ENCODE measurements at places on chromosomes 4 and X. TPM values are rescaled to one million over a fixed set of nuclear protein-coding genes. Genes with fewer than 3 reads are reported as not detected.
A peak's percentile ranks its signal among the peaks of the same experiment; 100 is the strongest.

The SPANXN4 gene
- not detected for total RNA-seq

The HMGN5 gene
- 1.5 TPM for total RNA-seq

The IQCM gene
- total RNA-seq, result not detected

The ZNF157 gene
- 0.61 TPM for total RNA-seq

The TMSB15C gene
- 5.0 TPM for total RNA-seq

The XKRX gene
- 0.14 TPM for total RNA-seq

The SLC7A11 gene
- total RNA-seq, result 9.1 TPM

The ARL9 gene
- not detected for total RNA-seq

The GDPD2 gene
- 0.17 TPM for total RNA-seq

The SLC10A4 gene
- total RNA-seq, result 0.39 TPM

The MAGEA2 gene
- not detected for total RNA-seq

The CSN1S1 gene
- total RNA-seq, result not detected

The TMEM271 gene
- not detected for total RNA-seq

The FAM9C gene
- not detected for total RNA-seq

The GAGE1 gene
- total RNA-seq, result not detected

GRCh38 chrX:11998944-11999343 is 139.3 kb upstream of the FRMPD4 start:
- DNase-seq, result no peak
- H3K27ac ChIP-seq, result no peak overlapping the region
- H3K27me3 ChIP-seq, result no peaks in the 10 kb centered on the region
- no peak overlapping the region for H3K4me3 ChIP-seq
- H3K36me3 ChIP-seq, result no peaks in the 10 kb centered on the region

DNA sequence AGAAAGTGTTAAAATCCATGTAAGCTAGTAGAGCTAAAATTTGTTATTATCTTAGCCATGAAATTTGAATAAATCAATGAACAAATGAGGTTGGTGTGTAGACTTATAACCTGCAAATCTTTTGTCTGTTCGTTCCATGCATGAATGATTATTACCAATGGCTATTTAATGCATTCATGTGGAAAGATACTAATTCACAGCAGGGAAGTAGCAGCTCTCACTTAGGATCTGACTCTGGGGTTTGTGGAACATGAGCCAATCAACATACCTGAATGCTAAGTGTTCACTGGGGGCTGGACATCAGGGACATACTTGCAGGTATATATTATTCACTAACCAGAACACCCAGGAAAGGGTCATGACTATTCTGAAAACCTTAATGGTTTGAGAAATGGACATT is 444.1 kb downstream of the STIM2 start:
- no peak overlapping the region for H3K4me3 ChIP-seq
- peaks cover 6% of the 10 kb centered on the region for H3K27me3 ChIP-seq
- H3K27ac ChIP-seq, result no peak overlapping the region
- H3K4me1 ChIP-seq, result no peaks in the 10 kb centered on the region
- no peak for DNase-seq

DNA sequence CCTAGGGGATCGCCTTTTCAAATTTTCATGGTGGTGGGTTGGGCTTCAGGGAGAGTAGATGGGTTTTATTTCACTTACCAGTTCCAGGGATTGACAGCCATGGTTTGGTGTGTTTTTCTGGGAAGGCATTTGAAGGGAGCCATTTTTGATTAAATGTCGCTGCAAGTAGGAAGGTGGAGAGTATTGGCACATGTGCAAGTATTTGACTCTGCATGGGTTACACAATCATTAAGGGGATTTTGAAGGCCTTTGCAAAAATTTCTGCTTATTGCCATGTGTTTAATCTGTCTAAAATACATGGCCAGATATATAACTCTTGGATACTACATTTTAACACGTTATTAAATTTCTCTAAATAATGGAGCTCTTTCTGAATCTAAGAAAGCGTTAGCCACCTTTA is 55.1 kb downstream of the GPAT3 start:
- H3K36me3 ChIP-seq, result no peaks in the 10 kb centered on the region
- no peak for DNase-seq
- no peak overlapping the region for H3K27ac ChIP-seq
- H3K27me3 ChIP-seq, result no peaks in the 10 kb centered on the region
- H3K4me1 ChIP-seq, result no peaks in the 10 kb centered on the region
- H3K4me3 ChIP-seq, result no peak overlapping the region

DNA sequence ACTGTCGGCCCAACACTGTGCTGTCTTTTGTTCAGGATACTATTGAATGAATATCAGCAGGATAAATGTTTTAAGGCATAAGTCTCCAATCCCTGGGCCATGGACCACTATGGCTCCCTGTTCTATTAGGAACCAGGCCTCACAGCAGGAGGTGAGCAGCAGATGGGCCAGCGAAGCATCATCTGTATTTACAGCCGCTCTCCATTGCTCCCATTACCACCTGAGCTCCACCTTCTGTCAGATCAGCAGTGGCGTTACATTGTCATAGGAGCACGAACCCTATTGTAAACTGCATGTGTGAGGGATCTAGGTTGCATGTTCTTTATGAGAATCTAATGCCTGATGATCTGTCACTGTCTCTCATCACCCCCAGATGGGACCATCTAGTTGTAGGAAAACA is 3.7 kb upstream of the APLN start:
- no peaks in the 10 kb centered on the region for H3K4me1 ChIP-seq
- DNase-seq, result no peak
- H3K36me3 ChIP-seq, result no peaks in the 10 kb centered on the region
- no peak overlapping the region for H3K27ac ChIP-seq
- no peaks in the 10 kb centered on the region for H3K27me3 ChIP-seq

DNA sequence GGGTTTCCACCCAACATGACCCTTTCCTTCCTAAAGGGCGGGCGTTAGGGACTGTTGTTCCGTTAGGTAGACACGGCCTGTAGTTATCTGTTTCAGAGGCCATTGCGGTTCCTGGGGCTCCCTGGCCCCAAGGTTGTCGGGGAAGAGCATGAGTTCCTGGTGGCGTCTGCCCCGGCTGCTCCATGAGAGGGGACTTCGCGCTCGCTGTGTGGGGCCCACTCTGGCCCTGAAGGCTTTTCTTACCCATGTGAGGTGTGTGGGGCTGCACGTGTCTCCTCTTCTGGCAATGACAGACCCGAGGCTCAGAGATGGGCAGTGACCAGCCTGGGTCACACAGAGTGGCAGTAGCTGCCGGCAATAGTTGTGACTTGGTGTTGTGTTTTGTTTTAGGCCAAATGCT is 9.1 kb downstream of the TADA2B start:
- H3K4me3 ChIP-seq, result no peak overlapping the region
- DNase-seq, result no peak
- H3K27ac ChIP-seq, result no peak overlapping the region
- H3K36me3 ChIP-seq, result peaks cover 7% of the 10 kb centered on the region

- H3K4me1 ChIP-seq, result peaks cover 20% of the 10 kb centered on the region
- no peaks in the 10 kb centered on the region for H3K27me3 ChIP-seq
- DNase-seq, result no peak
- H3K27ac ChIP-seq, result no peak overlapping the region
- peaks cover 1% of the 10 kb centered on the region for H3K36me3 ChIP-seq
Observed at GRCh38 chrX:130184857-130185256, 13.1 kb downstream of the RAB33A start.

DNA sequence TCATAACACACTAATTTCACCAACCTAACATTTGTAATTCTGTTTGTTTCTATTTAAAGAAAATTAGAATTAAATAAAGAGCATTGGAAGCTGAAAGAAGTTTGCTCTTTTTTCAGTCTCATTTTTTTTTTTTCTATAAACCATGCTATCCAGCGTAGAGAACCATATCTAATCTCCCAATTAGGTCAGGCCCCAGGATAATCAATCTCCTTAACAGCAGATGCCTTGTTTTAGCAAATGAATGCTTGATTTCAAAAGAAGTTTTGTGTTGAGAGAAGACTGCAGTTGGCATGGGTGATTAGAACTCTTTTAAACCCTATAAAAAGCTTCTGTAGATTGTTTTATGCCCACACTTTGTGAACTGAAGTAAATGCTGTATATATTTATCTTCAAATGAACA is 15.6 kb upstream of the MAD2L1 start:
- peaks cover 6% of the 10 kb centered on the region for H3K27me3 ChIP-seq
- no peaks in the 10 kb centered on the region for H3K36me3 ChIP-seq
- no peaks in the 10 kb centered on the region for H3K4me1 ChIP-seq
- DNase-seq, result no peak
- H3K4me3 ChIP-seq, result no peak overlapping the region

GRCh38 chrX:13464599-13465275 is 104.7 kb upstream of the EGFL6 start:
- no peak overlapping the region for H3K4me3 ChIP-seq
- no peaks in the 10 kb centered on the region for H3K27me3 ChIP-seq
- no peaks in the 10 kb centered on the region for H3K36me3 ChIP-seq
- no peak overlapping the region for H3K27ac ChIP-seq
- peaks cover 5% of the 10 kb centered on the region for H3K4me1 ChIP-seq

DNA sequence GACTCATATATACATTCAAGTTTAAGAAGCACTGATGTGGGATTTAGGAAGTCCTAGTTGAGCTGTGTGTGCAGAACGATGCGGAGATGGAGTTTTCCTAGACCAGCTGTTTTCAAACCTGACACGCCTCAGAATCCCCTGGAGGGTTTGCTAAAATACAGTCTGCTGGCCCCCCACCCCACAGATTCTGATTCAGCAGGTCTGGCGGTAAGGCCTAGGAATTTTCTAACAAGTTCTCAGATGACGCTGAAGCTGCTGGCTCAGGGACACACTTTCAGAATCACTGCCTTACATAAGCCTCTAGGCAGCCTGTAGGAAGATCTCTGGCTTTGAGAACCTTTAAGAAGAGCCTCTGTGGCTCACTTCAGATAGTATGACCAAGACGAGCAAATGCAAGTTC is 73.1 kb downstream of the PHEX start:
- H3K36me3 ChIP-seq, result no peaks in the 10 kb centered on the region
- no peak overlapping the region for H3K4me3 ChIP-seq
- no peak overlapping the region for H3K27ac ChIP-seq
- peaks cover 5% of the 10 kb centered on the region for H3K27me3 ChIP-seq
- H3K4me1 ChIP-seq, result no peaks in the 10 kb centered on the region

DNA sequence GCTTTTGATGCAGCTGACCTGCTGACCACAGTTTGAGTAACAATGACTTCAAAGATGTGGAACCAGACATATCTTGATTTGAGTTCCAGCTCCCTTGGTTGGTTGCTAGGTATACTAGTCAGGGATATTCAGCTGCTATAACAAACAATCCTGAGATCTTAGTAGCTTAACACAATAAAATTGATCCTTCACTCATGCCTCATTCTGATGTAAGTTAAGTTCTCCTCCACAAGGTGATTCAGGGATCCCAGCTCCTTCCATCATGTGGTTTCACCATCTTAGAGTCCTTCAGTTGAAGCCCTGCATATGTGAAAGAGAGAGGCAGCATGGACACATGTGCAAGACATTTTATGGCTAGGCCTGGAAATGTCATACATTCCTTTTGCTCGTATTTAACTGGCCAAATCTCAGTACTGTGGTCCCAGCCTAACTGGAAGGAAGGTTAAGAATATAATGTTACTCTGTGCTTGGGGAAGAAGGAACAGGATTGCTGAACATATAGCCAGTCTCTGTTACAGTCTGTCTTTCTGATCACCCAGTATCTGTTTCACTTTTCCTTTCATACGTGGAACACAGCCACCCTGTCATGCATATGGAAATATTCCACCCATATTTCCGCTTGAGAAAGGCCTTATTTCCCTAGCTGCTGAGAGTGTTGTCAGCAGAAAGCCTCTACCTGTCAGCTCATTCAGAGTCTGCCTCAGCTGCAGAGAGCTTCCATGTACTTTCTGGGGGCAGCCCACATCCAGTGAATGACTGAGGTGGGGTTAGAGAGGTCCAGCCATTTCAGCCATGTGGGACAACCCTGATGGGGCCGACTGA is 7.1 kb downstream of the SMIM9 start:
- no peak for DNase-seq
- no peaks in the 10 kb centered on the region for H3K36me3 ChIP-seq
- peaks cover 5% of the 10 kb centered on the region for H3K27me3 ChIP-seq
- H3K27ac ChIP-seq, result peak overlapping the region; percentile 69
- H3K4me3 ChIP-seq, result peak overlapping the region; percentile 35
- H3K4me1 ChIP-seq, result peaks cover 12% of the 10 kb centered on the region

- peaks cover 3% of the 10 kb centered on the region for H3K27me3 ChIP-seq
- H3K4me3 ChIP-seq, result no peak overlapping the region
- no peaks in the 10 kb centered on the region for H3K36me3 ChIP-seq
- DNase-seq, result no peak
Observed at GRCh38 chr4:101761405-101761804, 29.1 kb upstream of the BANK1 start.

GRCh38 chrX:153877571-153878261 is 8.3 kb downstream of the L1CAM start:
- H3K27me3 ChIP-seq, result peaks cover 21% of the 10 kb centered on the region
- DNase-seq, result no peak
- H3K4me1 ChIP-seq, result peaks cover 25% of the 10 kb centered on the region
- no peak overlapping the region for H3K27ac ChIP-seq
- no peaks in the 10 kb centered on the region for H3K36me3 ChIP-seq

GRCh38 chr4:181162676-181163075 is 1080.5 kb upstream of the TENM3 start:
- no peaks in the 10 kb centered on the region for H3K36me3 ChIP-seq
- H3K4me3 ChIP-seq, result no peak overlapping the region
- no peak overlapping the region for H3K27ac ChIP-seq
- H3K27me3 ChIP-seq, result no peaks in the 10 kb centered on the region
- DNase-seq, result no peak

- no peak overlapping the region for H3K27ac ChIP-seq
- H3K27me3 ChIP-seq, result no peaks in the 10 kb centered on the region
- H3K36me3 ChIP-seq, result no peaks in the 10 kb centered on the region
- no peak for DNase-seq
Observed at GRCh38 chrX:39750256-39750790, 347.4 kb downstream of the BCOR start.

DNA sequence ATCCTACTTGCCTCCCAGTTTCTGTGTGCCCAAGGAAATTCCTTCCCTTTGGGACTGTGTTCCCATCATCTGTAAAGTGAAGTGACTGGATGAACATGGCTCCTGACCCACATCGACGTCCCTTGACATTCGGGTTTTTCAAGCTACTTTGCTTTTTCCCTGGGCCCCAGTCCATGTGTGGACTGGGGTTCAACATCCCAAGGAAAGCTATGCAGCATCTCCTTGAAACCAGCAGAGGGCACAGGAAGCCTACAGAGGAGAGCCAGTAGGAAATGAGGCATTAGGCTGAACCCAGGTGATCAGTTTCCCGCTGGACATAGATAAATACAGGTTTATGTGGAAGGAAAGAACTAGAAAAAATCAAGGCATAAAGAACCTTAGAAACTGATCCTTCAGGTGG is 145.1 kb upstream of the ARHGEF9 start:
- H3K36me3 ChIP-seq, result no peaks in the 10 kb centered on the region
- no peak for DNase-seq
- no peaks in the 10 kb centered on the region for H3K4me1 ChIP-seq

GRCh38 chrX:102042372-102043325 is 82.8 kb upstream of the TCEAL2 start:
- peaks cover 11% of the 10 kb centered on the region for H3K27me3 ChIP-seq
- H3K4me1 ChIP-seq, result no peaks in the 10 kb centered on the region
- H3K27ac ChIP-seq, result no peak overlapping the region
- H3K4me3 ChIP-seq, result no peak overlapping the region
- H3K36me3 ChIP-seq, result no peaks in the 10 kb centered on the region

GRCh38 chrX:15930585-15930984 is 76.0 kb upstream of the AP1S2 start:
- H3K36me3 ChIP-seq, result no peaks in the 10 kb centered on the region
- H3K4me1 ChIP-seq, result no peaks in the 10 kb centered on the region
- DNase-seq, result no peak
- H3K27me3 ChIP-seq, result peaks cover 31% of the 10 kb centered on the region
- H3K4me3 ChIP-seq, result no peak overlapping the region
- H3K27ac ChIP-seq, result no peak overlapping the region

Measured in natural killer cell treated with Interleukin-12 subunit alpha and Interleukin-12 subunit beta and Interleukin-15 and Interleukin-18, amount 100 ng/mL, for 72 hours (primary cell).